ENCODE measurements at places on chromosomes 5 and 9.

DNA sequence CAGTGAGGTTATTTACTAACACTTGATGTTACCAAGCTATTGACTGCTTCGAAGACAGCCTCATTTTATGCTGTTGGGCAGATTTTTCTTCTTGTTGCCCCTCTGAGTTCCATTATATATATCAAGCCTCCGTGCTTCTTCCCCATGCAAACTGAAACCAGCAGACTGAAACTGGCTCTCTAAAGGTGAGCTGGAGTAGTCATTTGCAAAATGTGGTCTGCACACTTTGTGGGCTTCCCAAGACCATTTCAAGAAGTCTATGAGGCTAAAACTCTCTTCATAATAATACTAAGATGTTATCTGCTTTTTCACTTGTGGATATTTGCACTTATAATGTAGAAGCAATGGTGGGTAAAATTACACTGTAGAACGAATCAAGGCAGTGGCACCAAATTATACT lies 13.9 kb downstream of the SLC36A1 start:
- DNase-seq = no peak

DNA sequence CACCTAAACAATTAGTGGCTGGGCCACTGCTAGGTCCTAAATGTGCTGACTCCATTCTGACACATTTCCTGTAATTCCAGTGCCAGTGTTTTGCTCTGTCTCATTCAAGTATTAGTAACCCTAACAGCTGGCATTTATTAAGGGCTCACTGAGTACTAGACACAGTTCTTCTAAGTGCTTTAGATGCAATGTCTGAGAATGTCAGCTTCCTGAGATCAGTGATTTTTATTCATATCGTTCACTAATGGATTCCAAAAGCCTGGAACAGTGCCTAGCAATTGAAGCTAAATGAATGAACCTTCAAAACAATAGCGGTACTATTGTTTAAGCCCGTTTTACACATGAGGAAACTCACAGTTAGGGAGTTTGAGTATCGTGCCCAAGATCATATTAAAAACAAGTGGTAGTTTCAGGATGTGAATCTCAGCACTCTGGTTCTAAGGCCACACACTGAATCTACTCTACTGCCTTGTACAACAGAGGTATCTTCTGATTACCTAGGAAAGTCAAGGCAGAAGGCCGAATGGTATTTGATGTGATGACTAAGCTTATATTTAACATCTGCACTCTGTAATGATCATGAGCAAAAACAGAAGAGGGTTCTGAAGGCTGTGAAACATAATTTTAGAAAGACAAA lies 304.0 kb downstream of the PJA2 start:
- no peak for DNase-seq

DNA sequence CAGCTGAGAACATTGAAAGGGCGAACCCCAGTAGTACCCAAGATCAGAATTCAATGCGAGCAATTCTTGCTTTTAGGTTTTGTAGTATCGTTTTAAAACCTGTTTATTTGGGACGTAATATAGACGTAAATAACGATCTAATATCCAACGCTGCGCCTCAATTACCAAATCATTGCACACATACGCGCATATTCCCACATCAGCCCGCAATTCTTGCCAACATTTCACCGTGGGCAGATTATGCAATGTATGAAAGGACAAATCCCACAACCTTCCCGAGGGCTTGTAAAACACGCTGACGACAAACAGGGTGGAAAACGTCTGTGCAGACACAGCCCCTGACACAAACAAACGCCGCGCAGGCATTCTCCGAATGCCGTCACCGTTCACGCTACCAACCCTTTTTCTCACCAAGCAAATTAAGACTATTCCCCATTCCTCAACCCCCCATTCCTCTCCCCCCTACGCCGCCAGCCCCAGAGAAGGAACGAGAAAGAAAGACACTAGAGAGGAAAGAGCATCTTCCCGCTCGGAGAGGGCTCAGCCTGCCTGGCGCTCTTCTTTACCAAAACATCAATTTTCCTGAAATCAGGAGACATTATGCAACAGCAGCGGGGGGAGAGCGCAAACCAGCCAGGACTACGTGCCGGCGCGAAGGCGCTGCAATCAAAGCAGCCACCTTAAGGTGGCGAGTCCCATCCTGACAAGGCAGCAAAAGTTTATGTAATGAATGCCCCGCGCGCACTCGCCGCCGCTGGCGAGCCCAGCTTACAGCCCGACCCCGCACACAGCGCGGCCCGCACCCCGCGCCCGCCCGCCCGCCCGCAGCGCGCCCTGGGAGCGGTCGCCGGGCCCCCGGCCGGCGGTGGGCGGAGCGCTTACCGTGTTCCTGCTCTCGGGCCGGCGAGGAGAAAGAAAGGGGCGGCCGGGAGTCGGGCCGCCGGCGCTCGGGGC lies 597 bp downstream of the NFIL3 start:
- DNase-seq = peak; percentile 92

DNA sequence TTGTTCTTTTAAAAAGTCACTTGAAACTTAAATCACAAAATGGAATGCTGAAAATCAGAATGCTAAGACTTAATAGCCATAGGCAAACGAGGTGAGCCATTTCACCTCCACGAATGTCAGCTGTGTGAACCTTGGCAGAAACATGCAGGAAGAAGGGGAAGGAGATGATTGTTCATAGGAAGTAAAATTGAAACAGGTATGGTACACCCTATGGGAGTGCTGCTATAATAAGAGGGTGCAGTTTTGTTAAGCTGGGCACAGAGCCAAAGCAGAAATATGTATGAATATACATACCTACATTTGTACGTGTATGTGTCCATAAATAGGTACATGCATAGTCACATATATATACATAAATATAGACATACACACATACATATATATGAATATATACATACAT lies 51.0 kb upstream of the SPINK5 start:
- DNase-seq = no peak

- no peak for DNase-seq
Observed at GRCh38 chr9:125705893-125706292, 1.1 kb downstream of the MAPKAP1 start.

DNA sequence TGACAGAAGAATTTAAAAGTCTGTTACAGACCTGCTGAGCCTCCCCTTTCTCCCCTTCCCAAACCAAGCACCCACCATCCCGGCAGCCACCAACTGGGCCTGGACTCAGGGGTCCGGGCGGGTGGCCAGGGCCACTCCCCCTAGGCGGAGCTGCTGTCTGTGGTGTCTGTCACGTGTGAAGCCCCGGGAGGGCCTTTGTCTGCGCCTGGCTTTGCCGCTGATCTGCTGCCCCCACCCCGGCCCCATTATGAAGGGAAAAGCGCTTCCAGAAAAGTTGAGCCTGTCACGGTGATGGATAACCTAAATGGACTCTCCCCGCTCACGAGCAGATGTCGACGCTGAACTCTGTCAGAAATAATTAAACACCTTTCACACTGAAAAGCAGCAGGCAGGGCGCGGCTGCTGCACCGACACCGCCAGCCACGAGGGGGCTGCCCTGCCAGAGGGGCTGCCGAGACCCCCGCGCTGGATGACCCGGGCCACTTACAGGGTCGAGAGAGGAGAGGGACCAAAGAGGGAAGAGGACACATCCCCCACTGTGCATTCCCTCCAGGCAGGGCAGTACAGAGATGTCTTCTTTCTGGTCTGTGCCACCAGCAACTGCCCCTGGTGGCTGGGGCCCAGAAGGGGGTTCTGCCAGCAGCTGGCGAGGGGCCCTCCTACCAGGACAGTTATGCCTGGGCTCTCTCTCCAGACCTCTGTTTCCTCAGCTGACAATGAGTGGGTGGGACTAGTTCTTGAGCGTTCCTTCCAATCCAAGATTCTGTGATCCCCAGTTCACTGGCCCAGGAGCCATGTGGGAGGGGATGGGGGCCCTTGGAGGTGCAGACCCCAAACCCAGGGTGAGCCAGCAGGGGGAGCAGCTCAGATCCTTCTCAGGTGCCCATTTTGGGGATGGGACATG lies 36.0 kb upstream of the BARHL1 start:
- DNase-seq = no peak

DNA sequence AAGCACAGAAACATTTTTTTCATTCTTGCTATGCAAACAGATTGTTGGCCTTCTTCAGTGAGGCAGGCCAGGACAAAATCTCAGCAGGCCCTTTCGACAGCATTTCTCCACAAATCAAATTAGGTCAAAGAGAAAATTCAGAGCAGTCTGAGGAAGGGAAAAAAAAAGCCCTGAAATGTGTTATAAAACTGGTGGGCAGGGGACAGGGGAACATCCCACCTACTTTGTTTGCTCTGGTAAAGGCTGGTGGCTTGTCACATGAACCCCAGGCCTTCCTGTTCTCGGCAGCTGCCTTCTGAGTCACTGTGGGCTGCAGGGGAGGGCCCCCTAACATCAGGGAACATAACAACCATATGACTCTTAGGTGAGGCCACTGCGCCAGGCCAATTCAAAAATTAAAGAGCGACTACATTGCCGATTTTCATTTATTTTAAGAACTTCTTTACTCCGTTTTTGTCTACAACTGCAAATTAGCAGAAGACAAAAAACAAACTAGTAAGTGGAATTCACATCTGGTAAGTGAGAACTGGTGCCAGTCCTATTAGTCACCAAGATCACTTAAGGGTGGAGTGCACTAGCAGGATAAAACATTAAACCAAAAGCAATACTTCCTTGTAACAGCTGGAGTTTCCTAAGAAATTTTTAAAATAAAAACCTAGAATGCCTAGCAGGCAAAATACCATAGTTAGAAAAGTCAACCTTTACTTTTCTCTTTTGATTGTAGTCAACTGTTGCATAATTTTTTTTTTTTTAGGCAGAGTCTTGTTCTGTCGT lies 46.2 kb upstream of the DENND4C start:
- DNase-seq = peak; percentile 90
